ENCODE measurements at places on chromosomes 6 and 20.

- DNase-seq: no peak
Measured at GRCh38 chr6:154767003-154767723, 33.9 kb downstream of the SCAF8 start.

GRCh38 chr6:137102050-137102848 lies 57.5 kb upstream of the IL20RA start:
- DNase-seq: no peak

DNA sequence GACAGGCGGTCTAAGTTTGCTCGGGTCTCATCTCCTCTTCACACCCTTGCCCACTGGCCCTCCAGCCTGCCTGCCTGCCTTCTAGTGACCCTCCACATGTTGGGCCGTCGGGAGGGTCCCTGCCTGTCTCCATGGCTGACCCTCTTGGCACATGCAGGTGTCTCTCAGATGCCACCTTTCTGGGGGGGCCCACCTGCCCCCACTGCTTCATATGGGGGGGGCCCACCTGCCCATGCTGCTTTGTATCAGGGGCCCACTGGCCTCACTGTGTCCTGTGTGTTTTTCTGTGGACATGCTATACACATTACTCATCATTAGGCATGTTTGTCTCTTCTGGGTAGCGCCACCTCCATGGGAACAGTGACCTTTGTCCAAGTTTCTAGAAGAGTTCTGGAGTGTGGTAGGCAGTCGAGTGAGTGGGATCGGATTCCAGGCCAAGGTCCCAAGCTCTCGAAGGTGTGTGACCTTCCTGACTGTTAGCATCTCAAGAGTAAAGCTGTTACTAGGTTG lies 40.4 kb upstream of the KIF25 start:
- no peak for DNase-seq

DNA sequence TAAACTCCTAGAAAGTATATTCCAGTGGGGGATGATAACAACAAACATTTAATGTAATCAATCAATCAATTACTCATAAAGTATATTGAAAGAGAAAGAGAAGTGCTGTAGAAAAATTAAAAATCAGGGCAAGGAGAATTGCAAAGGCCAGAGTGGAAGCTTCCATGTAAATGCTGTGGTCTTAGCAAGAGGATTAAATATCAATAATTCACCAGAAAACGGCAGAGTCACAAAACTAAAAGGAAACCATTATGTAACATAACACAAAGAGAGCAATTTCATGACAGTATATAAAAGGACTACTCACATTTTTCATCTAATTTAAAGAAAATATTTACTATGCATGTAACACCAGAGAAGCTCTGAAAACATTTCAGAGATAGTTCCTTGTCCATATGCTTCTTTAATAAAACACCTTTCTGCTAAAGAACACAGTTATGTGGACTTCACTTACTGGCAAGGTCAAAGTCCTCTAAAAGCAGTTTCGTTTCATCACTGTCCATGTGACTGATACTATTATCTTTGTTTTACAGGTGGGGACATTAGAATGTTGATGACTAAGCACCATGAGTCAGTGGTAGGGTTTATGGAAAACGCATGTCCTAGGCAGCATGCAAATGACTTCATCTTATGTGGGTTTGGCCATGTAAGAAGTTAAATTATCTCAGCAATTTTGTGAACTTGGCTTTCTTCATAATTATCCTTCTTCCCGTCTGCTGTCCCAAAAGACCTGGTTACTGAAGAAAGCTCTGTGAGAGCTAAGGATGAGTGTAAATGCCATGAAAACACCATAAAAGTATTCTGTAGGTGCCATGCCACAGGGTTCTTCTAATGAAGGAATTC lies 185.8 kb upstream of the TENT5A start:
- no peak for DNase-seq

- DNase-seq: no peak
Measured at GRCh38 chr20:57465943-57466342, 59.0 kb downstream of the CTCFL start.

- DNase-seq: no peak
Measured at GRCh38 chr6:17703256-17703694, 3.5 kb downstream of the NUP153 start.

DNA sequence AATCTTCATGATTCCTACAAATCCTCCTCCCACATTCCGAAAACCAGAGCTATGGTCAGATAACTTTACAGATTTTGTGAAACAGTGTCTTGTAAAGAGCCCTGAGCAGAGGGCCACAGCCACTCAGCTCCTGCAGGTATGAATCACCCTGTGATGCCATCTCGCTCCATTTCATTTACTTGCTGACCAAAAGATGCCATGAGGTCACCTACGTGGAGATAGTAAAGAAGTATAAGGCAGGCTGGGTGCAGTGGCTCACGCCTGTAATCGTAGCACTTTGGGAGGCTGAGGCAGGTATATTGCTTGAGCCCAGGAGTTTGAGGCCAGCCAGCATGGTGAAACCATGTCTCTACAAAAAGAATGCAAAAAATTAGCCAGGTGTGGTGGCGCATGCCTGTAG lies 30.9 kb downstream of the STK4 start:
- DNase-seq: no peak

GRCh38 chr6:116840091-116840490 lies 11.2 kb upstream of the GPRC6A start:
- DNase-seq: no peak

DNA sequence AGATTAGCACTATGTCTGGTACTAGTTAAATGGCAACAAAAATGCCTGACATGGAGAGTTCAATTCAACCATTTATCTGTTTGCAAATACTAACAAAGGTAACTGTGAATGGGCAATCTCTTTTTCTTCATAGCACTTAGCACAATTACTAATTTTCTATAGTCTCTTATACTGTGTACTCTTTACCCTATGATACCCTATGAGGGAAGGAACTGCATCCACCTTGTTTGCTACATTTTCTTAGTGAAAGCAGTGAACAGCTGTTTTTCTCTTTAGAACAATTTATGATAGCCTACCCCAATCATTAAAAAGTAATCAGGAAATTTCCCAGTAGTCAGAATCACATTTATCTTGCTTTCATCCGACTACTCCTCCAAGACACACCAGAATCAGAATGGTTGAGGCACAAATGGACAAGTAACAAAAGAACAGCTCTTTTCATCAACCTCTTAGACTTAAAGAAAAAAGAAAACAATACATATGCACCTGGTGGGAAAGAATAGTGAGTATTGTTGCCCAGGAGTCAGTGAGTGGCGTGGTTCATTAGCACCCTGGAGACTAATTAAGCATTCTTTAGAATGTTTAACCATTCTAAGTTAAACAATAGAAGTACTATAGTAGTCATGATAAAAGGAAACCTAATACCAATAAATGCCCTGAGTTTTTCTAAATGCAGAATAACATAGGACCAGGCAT lies 16.7 kb downstream of the ZNF292 start:
- no peak for DNase-seq

GRCh38 chr6:128099571-128100197 lies 198.8 kb upstream of the THEMIS start:
- DNase-seq: no peak

DNA sequence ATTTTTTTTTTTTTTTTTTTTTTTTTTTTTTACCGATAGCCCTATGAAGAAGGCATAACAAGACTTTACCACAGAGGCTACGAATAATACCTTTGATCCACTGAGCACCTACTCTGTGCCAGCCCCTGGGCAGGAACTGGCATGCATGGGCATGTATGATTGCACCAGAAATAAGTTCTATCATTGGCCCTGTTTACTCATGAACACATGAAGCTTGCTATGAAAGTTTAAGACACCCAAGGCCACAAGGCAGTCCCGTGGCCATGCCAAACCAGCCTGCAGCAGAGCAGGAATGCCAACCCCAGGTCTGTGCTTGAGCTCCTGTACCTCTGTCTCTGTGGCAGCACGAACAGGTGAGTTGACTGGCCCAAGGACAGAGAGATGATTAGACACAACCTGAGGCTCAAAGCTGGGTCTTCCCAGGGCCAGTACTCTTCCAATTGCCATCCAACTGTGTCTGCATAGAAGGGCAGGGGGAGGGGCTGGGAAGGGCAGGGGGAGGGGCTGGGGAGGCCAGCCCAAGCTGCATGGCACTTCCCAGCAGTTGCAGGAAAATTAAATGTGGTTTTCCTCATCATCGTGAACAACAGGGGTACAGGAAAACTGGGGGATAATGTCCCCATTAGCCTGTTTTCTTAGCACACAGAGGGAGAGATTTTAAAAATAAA lies 63.5 kb downstream of the LRFN2 start:
- no peak for DNase-seq

DNA sequence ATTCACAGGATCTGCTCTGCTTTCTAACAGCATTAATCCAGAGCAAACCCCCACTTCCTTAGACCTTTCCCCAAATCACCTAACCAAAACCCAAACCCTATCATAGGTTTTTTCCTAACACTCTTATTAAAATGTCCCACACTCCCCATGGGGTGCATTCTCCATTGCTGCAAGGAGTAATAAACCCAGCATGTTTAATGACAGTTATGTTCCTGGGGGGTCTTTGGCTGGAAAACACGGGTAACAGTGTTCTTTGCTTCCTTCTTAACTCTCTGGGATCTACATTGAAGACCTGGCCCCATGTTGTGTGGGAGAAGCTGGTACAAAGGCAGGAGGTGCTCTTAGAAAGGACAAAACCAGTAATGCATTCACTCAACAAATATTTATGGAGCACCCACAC lies 16.1 kb downstream of the TRIM31 start:
- no peak for DNase-seq

- no peak for DNase-seq
Measured at GRCh38 chr6:113697632-113698410, 159.3 kb upstream of the MARCKS start.
